Neural cell (in vitro differentiated cells): ENCODE measurements at places on chromosomes 16 and 17. TPM values are rescaled to one million over a fixed set of nuclear protein-coding genes. Genes with fewer than 3 reads are reported as not detected.

KCNG4 gene
- polyA plus RNA-seq, result not detected in 2 replicates

NATD1 gene
- polyA plus RNA-seq, result 2.5 and 2.8 TPM in 2 replicates

KRTAP3-1 gene
- not detected in 2 replicates for polyA plus RNA-seq

PIRT gene
- polyA plus RNA-seq, result 0.06 TPM in 1 of 2 replicates, not detected in the other

C1QTNF8 gene
- 0.79 TPM in 1 of 2 replicates, not detected in the other for polyA plus RNA-seq
